NCI-H2081 (cell line): ENCODE measurements at places on chromosomes 4 and X.

GRCh38 chr4:13966231-13967195 is 339.0 kb upstream of the BOD1L1 start:
- DNase-seq = no peak

DNA sequence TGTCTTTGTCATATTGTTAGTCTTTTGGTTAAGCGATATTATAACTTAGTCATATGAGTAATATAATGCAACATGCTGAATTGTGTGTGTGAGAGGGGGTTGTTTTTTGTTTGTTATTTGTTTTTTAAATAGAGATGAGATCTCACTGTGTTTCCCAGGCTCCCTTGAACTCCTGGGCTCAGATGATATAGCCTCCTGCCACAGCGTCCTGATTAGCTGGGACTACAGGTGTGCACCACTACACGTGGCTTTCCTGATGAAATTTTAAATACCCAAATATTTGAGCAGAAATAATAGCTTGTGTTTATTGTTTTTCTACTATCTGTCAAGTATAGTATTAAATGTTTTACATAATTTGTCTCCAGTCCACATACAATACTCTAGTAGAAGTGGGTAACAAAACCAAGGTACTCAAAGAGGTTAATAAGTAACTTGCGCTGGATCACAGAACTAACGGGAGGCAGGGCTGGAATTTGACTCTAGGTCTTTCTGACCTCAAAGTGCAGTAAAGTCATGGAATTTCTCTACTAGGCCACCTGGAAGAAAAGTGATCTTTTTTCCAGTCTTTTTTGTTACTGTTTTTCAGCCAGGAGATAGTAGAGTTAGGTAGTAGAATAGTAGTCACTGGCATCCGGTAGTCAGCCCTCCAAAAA is 47.8 kb downstream of the CLCN3 start:
- no peak for DNase-seq

- DNase-seq = peak; percentile 28
Observed at GRCh38 chrX:129529685-129530281, 6.5 kb upstream of the SMARCA1 start.

DNA sequence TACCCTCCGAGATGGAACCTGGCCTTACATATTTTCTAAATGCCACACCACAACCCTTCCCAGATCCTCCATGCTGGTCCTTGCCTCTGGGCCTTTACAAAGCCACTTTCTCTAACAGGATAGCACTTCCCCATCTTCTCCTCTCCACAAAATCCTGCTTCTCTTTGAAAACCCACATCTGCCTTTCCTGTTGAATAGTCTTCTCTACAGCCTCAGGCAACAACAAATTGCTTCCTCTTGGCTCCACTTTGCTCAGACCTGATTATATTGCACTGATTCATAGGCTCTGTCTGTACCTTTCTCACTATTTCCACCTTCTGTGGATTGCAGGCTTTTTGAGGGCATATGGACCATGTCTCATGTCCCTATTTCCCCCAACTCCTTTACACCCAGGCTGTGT is 203.7 kb upstream of the MBNL3 start:
- no peak for DNase-seq

DNA sequence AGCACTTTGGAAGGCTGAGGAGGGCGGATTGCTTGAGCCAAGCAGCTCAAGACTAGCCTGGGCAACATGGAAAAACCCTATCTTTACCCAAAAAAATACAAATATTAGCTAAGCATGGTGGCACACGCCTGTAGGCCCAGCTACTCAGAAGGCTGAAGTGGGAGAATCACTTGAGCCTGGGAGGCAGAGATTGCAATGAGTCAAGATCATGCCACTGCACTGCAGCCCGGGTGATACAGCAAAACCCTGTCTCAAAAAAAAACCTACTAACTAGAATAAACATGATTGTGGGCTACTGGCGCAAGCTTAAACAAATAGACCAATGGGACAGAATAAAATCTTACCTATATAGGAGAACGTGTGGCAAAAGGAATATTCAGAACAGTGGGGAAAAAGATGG is 7.3 kb downstream of the CDKL2 start:
- DNase-seq = no peak

GRCh38 chr4:36123906-36124305 is 120.4 kb downstream of the ARAP2 start:
- DNase-seq = no peak

- DNase-seq = no peak
Observed at GRCh38 chr4:150283689-150284088, 205.4 kb downstream of the DCLK2 start.

- DNase-seq = no peak
Observed at GRCh38 chr4:108484187-108484586, 136.2 kb upstream of the RPL34 start.

DNA sequence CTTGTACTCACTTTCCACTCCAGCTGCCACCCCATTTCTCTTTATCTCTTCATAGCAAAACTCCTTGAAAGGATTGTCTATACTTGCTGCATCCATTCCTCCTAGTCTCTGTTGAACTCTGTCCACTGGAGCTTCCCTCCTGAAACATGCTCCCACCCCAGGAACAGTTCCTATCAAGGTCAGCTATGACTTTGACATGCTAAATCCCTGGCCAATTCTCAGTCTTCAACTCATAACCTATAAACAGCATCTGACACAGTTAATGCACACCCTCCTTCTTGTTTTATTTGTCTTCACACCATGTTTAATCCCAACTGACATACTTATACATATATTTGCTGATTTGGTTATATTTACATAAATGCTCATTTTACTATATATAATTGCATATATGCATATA is 47.8 kb downstream of the SPARCL1 start:
- DNase-seq = no peak

DNA sequence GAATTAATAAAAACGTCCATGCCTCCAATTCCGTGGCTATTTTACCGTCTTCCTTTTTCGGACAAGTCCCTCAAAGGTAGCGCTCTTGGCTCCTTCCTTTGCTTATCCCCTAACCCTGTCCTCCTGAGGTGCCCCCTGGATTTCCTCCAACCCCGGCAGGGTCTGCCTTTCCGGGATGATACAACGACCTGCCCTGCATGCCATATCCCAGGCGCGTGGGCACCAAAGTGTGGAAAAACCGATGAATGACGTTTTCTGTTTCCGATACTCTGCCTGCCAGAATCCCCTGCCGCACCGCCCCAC is 706 bp upstream of the CSTF2 start:
- DNase-seq = no peak

- DNase-seq = no peak
Observed at GRCh38 chr4:109989618-109990017, 76.9 kb downstream of the EGF start.

DNA sequence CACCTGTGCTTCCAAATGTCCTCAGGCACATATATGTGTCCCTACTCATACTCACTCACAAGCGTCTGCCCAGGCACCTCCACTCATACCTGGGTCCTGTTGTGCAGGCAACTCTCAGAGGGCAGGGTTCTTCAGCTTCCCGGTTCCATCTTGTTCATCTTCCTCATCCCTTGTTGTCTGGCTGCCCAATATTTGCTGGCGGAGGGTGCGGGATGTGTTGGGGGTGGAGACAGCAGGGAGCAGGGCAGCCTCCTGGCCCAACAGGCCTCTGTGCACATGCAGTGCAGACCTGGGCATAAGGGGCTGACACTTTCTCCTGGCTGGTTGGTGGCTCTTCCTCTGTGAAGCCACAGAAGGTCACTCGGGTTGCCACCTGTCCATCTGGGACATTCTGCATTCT is 32.1 kb downstream of the NBDY start:
- DNase-seq = no peak

DNA sequence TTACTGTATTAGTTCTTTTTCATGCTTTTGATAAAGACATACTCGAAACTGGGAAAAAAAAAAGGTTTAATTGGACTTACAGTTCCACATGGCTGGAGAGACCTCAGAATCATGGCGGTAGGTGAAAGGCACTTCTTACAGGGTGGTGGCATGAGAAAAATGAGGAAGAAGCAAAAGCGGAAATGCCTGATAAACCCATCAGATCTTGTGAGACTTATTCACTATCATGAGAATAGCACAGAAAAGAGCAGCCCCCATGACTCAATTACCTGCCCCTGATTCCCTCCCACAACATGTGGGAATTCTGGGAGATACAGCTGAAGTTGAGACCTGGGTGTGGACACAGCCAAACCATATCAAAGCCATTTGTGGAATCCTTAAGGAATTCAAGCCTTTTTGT is 1238.9 kb downstream of the ADGRL3 start:
- DNase-seq = no peak

- DNase-seq = peak; percentile 17
Observed at GRCh38 chr4:31674313-31674947, 954.3 kb downstream of the PCDH7 start.

- no peak for DNase-seq
Observed at GRCh38 chr4:101306764-101307615, 40.3 kb downstream of the PPP3CA start.

- no peak for DNase-seq
Observed at GRCh38 chr4:2510351-2511259, 25.8 kb upstream of the FAM193A start.

DNA sequence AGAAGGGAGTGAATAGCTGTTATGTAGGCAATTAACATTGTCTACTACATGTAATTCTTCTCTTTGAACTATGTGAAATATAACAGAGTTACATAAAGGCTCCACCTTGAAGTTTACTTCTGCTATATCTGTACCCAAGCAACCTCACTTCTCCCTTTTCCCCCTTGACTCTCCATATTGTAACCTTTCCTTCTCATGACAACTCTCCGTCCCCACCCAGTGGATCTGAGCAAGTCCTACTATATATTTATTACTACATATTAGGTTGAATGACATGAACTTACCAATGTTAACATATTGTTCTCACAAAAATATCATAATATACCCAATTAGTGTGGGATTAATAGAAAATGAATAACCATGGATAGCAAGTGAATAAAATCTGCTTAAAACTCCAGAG is 93.2 kb upstream of the ATP8A1 start:
- peak; percentile 35 for DNase-seq

GRCh38 chrX:138001226-138001625 is 435.3 kb downstream of the ZIC3 start:
- no peak for DNase-seq
